ENCODE measurements at places on chromosomes 11 and 22. TPM values are rescaled to one million over a fixed set of nuclear protein-coding genes. Genes with fewer than 3 reads are reported as not detected.
A peak's percentile ranks its signal among the peaks of the same experiment; 100 is the strongest.

GRCh38 chr11:75389276-75389605 is 10.1 kb upstream of the RPS3 start:
- DNase-seq = no peak

- DNase-seq = no peak
These were observed 27.3 kb downstream of the SERGEF start for GRCh38 chr11:17985517-17985916.

GRCh38 chr22:40399621-40400020 is 29.2 kb downstream of the SGSM3 start:
- no peak for DNase-seq

DNA sequence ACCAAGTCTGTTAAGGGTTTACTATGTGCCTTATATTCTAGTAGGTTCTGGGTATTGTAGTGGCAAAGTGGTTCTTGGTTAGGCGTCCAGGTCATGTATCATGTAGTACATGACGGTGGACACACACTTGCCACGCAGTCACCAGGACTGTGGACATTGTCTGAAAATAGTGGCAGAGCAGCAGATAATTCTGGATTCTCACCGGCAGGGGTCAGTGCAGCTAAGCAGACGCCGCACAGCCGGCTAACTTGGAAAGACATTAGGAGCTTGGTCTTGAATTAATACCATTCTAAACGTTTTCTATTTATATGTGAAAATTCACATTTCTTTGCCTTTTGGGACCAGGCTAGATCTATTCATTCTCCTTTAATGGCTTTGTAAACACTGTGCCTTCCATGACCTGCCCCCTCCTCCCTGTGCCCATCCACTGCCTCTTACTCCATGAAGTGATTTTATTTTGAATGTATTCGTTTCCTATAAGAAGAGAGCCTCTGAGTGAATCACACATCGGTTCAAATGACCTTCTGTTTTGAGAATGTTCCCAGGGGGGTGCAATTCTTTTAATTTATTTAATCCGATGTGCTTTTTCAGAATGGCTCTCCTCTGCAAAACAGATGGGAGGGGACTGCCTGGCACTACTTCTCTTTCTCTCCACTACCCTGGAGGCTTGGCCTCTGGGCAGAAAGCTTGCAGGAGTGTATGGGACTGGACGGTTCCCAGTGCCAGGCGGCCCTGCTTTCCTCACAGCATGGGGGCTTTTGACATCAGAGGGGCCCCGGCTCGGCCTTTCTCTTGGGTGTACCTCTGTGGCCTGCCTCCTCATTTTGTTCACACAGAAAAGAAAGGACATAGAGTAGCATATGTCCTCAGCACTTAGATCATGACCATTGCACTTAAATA is 378.0 kb downstream of the NTM start:
- DNase-seq = peak; percentile 56

DNA sequence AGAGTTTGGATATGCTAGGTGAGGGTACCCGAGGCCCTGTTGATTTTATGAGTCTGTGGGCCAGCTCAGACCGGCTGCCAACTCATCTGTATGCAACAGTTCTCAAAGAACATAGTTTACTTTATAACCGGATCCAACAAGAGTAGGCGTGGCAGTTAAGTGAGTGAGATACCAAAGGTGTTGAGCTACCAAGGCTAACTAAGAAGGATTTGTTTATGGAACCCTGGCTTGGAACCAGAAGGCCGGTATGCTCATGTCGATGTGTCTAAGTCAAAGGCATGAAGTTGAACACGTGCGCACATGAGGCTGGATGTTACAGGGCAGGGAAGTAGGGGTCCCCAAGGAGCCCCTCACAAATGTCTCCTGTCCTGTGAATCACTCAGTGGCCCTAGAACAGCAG is at the start of gene KCNJ1:
Gene KCNJ1, minus strand, starts transcription at position 20 of the 400 bp plus-strand sequence. CDS start 27,053 bp downstream, outside the sequence.
- no peak for DNase-seq

DNA sequence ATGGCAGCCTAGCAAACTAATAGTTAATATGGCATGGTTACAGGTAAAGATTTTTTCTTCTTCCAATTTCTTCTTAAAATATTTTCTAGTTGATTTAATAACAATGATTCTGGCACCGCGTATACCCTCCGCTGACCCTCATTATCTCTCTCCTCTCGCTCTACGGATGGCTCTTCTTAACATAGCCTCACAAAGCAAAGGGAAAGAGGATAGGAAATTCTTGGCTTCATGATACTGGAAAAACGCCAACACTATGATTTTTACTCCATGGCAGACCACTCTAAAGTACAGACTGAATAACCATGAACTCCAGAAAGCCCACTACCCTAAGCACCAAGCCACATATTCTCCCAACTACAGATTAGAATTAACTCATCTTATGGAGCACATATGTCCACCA is 6.1 kb downstream of the PI4KA start:
- no peak for DNase-seq

DNA sequence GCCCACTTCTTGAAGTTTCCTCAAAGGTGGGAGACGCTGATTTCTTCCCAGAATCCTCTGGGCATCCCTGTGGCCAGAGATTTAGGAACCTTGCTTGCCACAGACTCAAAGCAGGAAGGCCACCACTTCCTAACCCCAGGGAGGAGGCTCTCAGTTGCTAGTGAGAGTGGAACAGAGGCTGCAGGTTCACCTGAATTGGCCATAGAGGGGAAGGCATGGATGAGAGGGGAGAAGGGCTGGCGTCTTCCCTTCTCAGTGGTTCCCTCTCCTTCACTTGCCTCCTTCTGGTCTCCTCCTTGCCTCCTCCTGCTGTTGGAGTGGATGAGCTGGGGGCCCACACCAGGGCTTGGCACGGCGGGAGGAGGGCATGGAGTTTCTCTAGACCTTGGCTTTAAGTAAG is 185.7 kb downstream of the ADAMTS15 start:
- DNase-seq = no peak

DNA sequence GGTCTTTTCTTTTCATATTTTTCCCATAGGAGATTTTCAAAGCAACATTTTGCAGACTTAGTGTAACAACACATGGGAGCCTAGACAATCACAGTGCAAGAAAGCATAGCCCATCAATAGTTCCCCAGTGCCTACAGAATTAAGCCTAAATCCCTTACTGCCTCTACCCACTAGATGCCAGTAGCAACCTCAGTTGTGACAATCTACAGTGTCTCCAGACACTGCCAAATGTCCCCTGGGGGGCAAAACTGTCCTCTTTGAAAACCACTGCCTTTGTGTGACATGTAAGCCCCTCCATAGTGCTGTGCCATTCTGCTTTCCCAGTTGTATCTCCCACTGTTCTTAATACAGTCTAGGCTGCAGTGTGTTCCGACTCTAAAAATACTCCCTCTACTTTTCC is 1329.0 kb downstream of the LRRC4C start:
- no peak for DNase-seq

- DNase-seq = no peak
These were observed 122.2 kb downstream of the C11orf58 start for GRCh38 chr11:16860617-16861016.

DNA sequence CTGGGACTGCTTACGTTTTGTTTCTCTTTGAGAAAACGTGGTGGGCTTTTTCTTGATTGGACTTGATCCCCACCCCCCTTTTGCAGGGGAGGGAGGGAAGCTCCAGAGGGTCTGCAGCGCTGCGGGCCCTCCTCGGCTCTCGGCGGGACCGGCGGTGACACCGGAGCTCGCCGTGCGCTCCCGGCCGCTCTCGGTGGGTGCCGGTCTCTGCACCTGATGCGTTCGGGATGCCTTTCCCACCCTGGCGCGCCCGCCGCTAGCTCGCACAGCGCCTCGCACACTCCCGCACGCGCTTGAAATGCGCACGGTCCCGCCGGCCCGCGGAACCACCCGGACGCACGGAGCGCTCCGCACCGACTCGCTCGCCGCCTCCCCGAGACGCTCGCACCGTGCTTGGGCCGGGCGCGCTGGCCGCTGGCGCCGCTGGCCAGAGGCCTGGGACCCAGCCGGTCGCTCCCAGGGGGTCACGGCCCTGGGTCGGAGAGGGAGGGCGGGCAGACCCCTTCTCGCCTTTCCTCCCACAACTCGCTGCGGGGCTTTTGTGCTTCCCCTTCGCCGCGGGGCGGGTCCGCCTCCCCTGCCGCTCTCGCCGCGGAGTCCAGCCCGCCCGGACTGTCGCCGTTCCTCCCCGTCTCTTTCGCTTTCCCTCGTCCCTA is 1.0 kb downstream of the ZBTB16 start:
- peak; percentile 50 for DNase-seq

GRCh38 chr22:41524809-41525449 is 19.3 kb downstream of the POLR3H start:
- DNase-seq = no peak

DNA sequence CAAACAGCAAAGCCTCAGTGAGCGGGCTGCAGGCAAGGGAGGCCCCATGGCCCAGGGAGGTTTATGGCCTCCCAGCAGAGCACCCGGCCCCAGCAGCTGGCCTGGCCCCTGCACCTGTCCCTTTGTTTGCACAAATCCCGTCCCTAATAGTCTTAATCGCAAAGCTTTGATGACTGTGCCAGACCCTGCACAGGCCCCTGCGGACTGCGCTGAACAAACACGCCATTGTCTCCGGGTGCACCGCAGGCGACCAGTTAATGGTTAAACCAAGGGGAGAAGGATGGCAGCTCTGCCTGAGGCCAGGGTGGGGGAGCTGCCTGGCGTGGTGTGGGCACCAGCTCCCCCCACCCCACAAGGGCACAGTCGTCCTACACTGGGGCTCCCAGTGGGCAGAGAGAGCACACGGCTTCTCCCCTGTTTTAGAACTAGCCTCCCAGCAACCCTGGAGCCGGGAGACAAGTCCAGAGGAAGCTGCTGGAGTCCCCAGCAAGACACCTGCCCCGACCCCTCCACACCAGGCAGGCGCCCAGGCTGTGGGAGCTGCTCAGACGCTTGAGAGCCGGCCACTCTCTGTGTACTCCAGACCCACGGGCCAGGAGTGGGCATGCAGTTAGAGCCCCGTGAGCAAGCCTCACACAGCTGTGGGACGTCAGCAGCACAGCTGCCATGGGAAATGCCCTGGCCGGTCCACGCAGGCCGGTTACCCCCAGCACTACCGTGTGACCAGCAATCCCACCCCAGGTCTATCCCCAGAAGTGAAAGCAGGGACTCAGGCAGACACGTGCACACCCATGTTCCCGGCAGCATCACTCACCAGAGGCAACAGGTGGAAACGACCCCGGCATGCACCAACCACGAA is 39.7 kb upstream of the TH start:
- peak; percentile 5 for DNase-seq

DNA sequence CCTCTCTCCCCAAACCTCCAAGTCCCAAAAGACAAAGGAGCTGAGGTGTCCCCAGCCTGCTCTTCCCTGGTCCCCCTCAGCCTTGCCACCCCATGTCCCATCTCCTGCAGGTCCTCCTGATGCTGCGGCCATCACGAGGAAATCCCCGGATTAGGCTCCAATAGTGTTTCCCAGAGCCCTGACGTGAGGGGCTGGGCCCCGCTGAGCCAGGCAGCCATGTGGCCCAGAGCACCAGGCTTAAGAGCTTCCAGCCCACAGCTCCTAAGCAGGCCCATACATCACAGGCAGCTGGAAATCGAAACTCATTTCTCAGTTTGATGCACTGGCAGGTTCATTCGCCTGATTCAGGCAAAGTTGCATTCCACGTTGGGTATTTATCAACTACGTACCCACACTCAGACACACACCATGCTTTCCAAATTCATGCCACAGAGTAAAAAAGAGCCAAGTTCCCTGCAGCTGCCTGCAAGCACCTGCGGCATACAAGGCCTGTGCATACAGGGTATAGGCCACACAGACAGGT is 114.2 kb downstream of the CHST1 start:
- no peak for DNase-seq

- peak; percentile 59 for DNase-seq
These were observed 14.2 kb upstream of the MUC6 start for GRCh38 chr11:1050581-1051355.

DNA sequence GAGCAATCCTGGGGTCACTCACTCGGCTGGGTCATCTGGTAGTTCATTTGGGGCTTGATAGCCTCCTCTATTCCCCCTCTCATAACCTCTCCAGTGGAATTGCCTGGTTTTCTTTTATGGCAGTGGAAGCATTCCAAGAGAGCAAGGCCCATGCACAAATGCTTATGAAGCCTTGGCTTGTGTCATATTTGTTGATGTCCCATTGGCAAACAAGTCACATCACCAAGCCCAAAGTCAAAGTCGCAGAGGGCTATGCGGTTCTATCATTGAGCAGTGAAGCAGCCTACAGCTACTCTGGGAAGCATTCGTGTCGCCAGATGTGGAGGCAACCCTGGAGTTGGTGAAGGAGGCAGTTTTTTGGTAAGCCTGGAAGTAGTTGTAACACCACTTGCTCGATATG is 12.3 kb downstream of the KCTD14 start:
- DNase-seq = no peak

DNA sequence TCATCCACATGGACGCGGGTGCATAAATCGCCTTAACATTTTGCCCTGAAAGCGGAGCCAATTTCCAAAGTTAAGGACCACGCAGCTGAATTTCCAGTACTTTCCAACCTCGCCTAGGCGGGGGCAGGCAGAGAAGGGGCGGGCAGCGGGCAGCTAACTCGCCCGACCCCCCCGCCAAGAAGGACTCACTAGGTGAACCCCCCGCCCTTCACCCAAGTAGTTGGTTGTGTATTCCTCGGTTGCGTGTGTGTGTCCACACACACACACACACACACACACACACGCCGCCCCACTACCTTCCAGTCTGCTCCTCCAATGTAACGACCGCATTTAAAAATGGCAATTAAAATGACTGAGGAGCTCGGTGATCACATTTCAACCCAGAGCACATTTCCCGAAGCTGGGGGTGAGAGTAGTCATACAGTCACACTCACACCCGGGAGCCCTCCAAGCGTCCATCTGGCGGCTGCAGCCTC is 1.4 kb downstream of the TENM4 start:
- no peak for DNase-seq

DNA sequence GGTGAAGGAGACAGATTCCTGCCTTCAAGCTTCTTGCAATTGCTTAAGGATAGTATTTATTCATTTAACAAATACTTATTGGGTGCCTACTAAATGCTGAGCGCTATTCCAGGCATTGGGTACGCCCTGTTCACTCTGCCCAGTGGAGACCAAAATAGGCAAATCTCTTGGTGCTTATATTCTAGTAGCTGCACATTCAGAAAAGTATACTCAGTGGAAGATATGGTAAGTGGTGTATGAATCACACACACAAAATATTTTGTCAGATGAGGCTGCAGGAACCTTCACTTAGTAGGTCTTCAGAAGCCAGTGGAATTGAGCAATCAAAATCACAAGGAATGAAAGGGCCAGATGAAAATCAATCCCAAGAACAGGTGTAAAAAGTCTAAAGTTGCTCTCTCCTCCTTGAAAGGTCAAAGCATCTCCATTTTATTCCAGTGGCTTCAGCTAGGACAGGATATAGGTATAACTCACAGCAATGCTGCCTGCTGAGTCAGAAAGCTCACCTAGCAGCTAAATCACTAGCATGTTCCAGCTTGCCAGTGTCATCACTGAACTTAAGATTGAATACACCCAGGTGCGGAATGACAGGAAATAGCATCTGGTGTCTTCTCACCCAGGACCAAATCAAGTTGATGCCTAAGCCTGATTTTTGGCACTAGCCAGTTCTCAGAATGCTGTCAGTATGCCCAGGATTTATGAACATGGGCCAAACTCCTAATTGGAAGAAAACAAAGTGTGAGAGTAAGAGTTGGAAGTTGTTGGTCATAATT is 83.9 kb downstream of the AMOTL1 start:
- no peak for DNase-seq

GRCh38 chr22:36423461-36424404 is 36.0 kb upstream of the MYH9 start:
- no peak for DNase-seq

The C22orf31 gene
- not detected for total RNA-seq

The NXPE1 gene
- total RNA-seq = not detected

The MSANTD2 gene
- 2.4 TPM for total RNA-seq

The MOGAT2 gene
- total RNA-seq = 0.20 TPM

The TBRG1 gene
- total RNA-seq = 13.9 TPM

The CPT1B gene
- total RNA-seq = 278 TPM

The TOP3B gene
- 12.5 TPM for total RNA-seq

The LRRC56 gene
- not detected for total RNA-seq

The DNAJB7 gene
- total RNA-seq = not detected

Measured in heart left ventricle (tissue), 16 donors.